Pulmonary artery endothelial cell (primary cell): ENCODE measurements at places on chromosomes 11 and 22.

GRCh38 chr11:65868076-65868667, 4.4 kb downstream of the EFEMP2 start:
- no peak for DNase-seq

DNA sequence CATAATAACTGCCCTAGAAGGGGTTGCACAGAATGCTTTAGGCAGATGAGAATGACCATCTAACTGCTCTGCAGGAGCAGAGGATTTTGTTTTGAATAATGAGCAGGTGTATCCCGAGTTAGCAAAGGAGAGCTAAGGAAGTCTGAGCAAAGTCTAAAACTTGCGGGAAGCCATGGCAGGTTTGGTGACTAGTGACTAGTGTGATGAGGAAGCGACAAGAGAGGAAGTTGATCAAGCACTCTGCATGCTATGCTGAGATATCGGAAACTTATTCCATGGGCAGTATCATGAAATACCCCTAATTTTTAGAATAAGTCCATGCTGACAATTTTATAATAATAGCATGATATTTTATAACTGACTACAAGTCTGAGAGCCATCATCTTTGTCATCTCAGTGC, 12.9 kb downstream of the OLFML1 start:
- no peak for DNase-seq

DNA sequence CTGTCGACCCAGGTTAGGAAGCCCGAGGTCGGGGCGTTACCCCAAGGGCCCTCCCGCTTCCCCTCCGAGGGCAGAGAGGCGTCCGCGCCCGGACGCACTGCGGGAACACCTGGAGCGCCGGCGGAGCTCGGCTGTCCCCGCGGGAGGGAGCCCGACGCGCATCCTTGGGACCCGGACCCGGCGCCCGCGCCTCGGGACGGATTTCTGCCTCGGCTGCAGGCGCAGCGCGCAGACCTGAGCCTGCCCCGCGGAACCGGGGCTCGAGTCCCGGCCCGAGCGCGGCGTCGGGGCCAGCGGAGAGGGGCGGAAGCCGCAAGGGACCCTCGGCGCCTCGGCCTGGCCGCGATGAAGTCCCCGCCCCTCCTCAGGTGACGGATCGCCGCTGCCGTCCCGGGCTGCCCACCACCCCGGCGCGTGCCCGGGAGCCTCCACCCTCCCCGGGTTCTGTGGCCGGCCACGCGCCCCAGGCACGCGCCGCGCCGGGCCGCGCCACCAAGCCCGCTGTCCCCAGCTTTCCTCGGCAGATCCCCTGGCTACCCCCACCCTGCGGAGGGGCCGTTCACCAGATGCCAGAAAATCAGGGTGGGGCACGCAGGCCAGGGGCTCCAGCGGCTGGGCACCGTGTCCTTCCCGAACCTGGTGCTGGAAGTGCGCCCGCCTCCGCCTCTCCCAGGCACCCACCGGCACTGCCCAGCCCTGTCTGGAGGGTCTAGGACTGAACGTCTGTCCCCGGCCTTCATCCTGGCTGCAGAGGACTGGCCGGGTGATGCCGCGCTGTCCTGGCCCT, 410 bp downstream of the GLB1L3 start:
- DNase-seq, result no peak

GRCh38 chr22:38452373-38453065, 2.5 kb downstream of the KCNJ4 start:
- no peak for DNase-seq

- no peak for DNase-seq
These were observed 37.4 kb upstream of the NCR3LG1 start for GRCh38 chr11:17314232-17314547.

DNA sequence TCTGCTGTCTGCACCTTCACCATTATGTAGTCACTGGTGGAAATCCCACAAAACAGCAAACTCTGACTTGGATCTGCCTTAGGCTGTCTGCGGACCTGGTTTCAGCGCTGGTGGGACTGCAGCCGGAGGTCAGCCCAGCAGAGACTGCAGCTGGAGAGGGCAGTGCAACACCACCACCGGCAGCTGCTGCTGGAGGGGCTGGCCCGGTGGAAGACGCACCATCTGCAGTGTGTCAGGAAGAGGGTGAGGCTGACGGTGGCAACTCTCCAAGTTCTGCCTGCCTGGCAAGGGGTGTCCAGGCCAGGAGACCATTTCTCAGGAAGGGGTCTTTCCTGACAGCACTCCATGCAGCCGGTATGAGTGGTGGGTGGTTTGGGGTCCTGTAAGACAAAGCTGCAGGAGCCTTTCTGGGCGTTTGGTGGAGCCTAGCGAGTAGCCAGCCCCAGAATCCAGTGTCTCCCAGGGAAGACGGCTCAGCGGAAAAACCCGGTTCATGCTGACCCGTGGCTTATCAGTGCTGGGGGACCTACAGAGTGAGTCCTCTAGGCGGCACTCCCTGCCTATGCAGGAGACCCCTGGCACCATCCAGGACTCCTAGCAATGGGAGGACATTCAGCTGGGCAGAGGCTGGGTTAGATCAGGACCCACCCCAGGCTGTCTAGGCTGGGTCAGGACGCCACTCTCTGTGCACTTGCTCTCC, 50.8 kb downstream of the PISD start:
- no peak for DNase-seq

- DNase-seq, result peak; percentile 37
These were observed 208.1 kb downstream of the DBX1 start for GRCh38 chr11:19952116-19952605.
